ENCODE measurements at places on chromosomes 7 and 10. TPM values are rescaled to one million over a fixed set of nuclear protein-coding genes. Genes with fewer than 3 reads are reported as not detected.

DNA sequence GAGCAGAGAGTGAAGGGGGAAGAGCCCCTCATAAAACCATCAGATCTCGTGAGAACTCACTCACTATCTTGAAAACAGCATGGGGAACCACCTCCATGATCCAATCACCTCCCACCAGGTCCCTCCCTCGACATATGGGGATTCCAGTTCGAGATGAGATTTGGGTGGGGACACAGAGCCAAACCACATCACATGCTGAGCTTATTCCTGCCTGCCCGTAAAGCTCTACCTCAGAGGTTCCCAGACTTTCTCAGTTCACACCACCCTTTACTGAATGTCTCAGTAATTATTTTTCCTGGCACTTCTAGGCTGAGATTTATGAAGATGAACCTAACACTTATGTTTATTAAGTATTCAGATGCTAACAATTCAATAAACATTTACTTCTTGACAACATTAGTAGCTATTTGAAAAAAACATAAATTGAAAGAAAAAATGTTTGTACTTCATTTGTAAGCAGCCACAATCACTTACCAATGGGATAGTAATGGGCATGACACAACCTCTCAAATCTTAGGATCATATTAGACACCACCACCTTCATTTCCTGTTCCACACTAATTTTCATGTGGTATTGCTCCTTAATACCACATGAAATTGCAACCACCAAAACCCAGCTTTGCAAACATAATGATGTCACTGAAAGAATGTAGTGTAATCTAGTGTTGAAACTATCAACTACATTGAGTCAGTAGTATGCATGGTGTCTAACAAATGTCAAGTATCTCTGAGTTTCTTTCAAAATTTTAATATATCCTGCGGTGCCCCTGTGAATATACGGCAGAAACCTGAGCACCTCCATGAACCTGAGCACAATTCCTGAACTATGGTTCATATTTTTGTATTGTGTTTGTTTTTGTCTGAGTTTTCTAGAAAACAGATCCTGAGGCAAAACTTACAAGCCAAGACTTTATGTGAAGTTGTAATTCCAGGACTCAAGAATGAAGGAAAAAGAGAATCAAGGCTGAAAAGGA, 4.5 kb upstream of the DGKI start:
- DNase-seq, result no peak
- H3K4me3 ChIP-seq, result no peak overlapping the region
- H3K27ac ChIP-seq, result no peak overlapping the region
- H3K4me1 ChIP-seq, result no peaks in the 10 kb centered on the region
- peaks cover 11% of the 10 kb centered on the region for H3K27me3 ChIP-seq

- no peak overlapping the region for H3K27ac ChIP-seq
- DNase-seq, result no peak
- no peak overlapping the region for H3K4me3 ChIP-seq
- no peaks in the 10 kb centered on the region for H3K36me3 ChIP-seq
Measured at GRCh38 chr7:37993060-37993501, 72.6 kb downstream of the EPDR1 start.

GRCh38 chr7:106128836-106129235, 16.7 kb upstream of the SYPL1 start:
- no peak overlapping the region for H3K4me3 ChIP-seq
- H3K36me3 ChIP-seq, result no peaks in the 10 kb centered on the region
- DNase-seq, result no peak
- no peaks in the 10 kb centered on the region for H3K27me3 ChIP-seq

DNA sequence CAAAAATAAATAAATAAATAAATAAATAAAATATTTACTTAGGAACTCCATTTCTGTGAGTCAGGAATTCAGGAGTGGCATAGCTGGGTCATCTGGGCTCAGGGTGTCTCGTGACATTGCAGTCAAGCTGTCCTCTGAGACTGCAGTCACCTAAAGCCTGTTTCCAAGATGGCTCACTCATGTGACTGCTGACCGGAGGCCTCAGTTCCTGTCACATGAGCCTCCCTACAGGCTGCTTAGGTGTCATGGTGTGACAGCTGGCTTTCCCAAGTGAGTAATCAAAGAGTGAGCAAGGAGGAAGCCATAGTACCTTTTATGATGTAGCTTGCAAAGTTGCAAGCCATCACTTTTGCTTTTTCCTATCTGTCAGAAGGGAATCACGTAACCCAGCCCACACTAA, 128.6 kb upstream of the KCTD7 start:
- H3K4me1 ChIP-seq, result peaks cover 2% of the 10 kb centered on the region
- H3K36me3 ChIP-seq, result no peaks in the 10 kb centered on the region
- DNase-seq, result no peak
- peaks cover 4% of the 10 kb centered on the region for H3K27me3 ChIP-seq
- H3K27ac ChIP-seq, result peak overlapping the region; percentile 39
- H3K4me3 ChIP-seq, result peak overlapping the region; percentile 12

GRCh38 chr10:128072941-128073645, 53.1 kb downstream of the MKI67 start:
- no peak overlapping the region for H3K27ac ChIP-seq
- H3K4me1 ChIP-seq, result peaks cover 4% of the 10 kb centered on the region
- H3K4me3 ChIP-seq, result no peak overlapping the region
- DNase-seq, result no peak
- H3K27me3 ChIP-seq, result no peaks in the 10 kb centered on the region

- H3K4me1 ChIP-seq, result no peaks in the 10 kb centered on the region
- H3K27ac ChIP-seq, result no peak overlapping the region
Measured at GRCh38 chr10:70114902-70115301, 17.7 kb downstream of the AIFM2 start.

DNA sequence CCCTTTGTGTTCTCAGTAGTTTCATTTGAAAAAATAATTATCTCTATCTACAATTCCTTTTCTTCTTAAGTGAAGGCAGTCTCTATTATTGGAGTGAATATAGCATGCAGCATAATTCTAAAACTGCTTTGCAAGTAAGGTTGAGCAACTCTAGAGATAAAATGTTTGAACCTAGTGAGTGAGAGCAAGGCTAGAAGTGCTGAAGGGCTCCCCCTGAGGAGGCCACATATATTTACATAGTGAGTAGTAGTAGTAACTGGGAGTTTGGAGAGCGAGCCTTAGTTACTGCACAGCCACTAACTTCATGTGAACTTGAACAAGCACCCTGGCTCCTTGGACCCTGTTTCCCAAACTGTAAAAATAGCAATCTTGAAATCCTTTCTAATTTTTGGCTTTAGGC, 141.5 kb upstream of the DKK1 start:
- H3K27me3 ChIP-seq, result no peaks in the 10 kb centered on the region
- no peak overlapping the region for H3K27ac ChIP-seq
- H3K4me3 ChIP-seq, result no peak overlapping the region
- H3K4me1 ChIP-seq, result no peaks in the 10 kb centered on the region
- DNase-seq, result no peak

- no peaks in the 10 kb centered on the region for H3K27me3 ChIP-seq
- H3K27ac ChIP-seq, result no peak overlapping the region
- no peak for DNase-seq
- H3K36me3 ChIP-seq, result no peaks in the 10 kb centered on the region
- no peak overlapping the region for H3K4me3 ChIP-seq
Measured at GRCh38 chr7:83273699-83274098, 111.0 kb upstream of the PCLO start.

DNA sequence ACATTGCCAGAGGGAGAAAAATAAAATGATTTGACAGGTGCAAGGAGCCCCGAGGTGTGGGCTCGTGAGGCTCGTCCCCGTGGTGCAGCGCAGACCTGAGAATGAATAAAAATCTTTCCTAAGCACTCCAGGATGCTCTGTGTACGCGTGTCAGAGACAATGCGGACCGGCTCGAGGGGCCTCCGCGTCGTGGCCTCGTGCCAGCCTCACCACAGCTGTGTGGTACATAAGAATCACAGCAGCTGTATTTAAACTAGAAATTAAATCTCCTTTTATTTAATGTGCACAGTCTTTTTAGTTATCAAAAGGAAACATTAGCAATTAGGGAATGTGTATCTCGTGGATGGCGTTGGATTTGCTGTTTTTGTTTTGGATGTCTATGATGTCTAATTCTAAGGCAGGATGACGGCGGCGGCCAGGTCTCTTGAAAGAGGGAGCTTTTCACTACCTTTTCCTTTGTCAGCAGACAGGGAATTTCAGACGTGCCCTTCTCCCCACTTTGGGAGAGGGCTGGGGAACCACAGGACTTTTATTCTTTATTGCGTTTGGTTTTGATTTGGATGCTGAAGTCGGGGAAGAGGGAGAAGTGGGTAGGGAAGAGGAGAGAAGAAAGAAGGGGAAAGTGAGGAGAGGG, 365.3 kb upstream of the SHH start:
- H3K27ac ChIP-seq, result no peak overlapping the region
- H3K36me3 ChIP-seq, result no peaks in the 10 kb centered on the region
- H3K4me1 ChIP-seq, result no peaks in the 10 kb centered on the region
- peaks cover 9% of the 10 kb centered on the region for H3K27me3 ChIP-seq

- DNase-seq, result no peak
- peaks cover 7% of the 10 kb centered on the region for H3K27me3 ChIP-seq
- H3K36me3 ChIP-seq, result peaks cover 11% of the 10 kb centered on the region
- no peak overlapping the region for H3K27ac ChIP-seq
- no peak overlapping the region for H3K4me3 ChIP-seq
- no peaks in the 10 kb centered on the region for H3K4me1 ChIP-seq
Measured at GRCh38 chr10:133471300-133472109, 17.8 kb downstream of the SCART1 start.

DNA sequence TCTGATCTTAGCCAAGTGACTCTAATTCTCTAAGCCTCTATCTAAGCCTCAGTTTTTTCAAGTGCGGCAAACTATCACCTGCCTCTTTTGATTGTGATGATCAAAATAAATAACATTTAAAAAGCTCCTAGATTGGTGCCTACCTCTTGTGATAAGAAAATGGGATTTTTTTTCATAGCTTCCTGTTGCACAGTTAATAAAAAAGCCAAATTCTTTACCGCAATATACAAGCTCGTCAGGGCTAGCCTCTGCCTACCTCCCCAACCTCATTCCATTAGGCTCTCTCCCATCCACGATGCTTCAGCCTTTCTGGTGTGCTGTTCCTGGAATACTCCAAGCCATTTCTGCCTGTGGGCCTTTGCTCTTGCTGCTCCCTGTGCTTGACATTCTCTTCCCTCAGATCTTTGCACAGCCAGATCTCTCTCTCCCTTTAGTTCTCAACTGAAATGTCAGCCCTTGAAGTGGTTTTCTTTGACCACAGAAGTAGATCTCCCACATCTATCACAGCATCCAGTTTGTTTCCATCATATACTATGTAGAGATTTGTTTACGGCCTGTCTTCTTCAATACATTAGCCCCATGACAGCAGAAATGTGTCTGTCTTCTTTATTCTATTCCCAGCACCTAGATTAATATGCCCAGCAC, 48.8 kb downstream of the SFR1 start:
- no peak for DNase-seq
- H3K27me3 ChIP-seq, result no peaks in the 10 kb centered on the region
- no peaks in the 10 kb centered on the region for H3K36me3 ChIP-seq
- no peak overlapping the region for H3K27ac ChIP-seq
- peaks cover 5% of the 10 kb centered on the region for H3K4me1 ChIP-seq

Gene CCDC172
- total RNA-seq, result not detected

Gene COL13A1
- 8.5 TPM for total RNA-seq

Gene PLEKHS1
- total RNA-seq, result not detected

Gene PILRA
- total RNA-seq, result 12.5 TPM
